ENCODE measurements at places on chromosomes 3 and 15.

DNA sequence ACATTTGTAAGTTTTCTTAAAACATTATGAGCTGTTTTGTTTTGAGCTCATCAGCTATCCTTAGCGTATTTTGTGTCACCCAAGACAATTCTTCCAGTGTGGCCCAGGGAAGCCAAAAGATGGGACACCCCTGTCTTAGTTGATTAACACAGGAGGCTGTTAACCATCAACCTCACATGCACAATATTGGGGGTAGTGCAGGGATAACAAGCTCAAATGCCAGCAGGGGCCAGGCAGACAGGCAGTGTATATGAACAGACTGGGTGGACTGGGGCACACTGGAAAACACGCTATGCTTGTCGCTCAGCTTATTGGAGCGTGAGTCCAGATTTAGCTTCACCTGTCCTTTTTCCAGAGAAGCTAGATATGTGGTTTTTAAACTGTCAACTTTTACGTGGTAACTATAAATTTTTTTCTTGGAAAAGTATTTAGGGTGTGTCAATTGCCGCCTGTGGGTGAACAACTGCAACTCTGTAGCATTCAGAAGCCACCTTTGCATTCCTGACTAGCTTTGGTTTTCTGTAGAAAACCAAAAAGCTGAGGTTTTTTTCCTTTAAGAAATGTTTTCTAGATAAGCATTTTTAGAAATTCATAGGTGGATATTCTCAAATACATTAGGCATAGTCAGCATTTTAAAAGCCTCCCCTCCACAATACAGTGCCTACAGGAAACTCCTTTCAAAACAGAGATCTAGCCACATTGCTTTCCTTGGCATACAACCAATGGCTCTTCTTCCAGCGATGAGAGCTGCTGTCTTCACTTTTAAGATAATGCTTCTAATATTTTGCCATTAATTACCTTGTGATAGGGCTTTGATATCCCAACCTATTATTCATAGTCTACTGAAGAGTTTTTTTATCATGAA lies 14.6 kb downstream of the PSMD6 start:
- no peak for DNase-seq

- no peak for DNase-seq
These were observed 532.1 kb upstream of the SEMA6D start for GRCh38 chr15:47184908-47185801.

DNA sequence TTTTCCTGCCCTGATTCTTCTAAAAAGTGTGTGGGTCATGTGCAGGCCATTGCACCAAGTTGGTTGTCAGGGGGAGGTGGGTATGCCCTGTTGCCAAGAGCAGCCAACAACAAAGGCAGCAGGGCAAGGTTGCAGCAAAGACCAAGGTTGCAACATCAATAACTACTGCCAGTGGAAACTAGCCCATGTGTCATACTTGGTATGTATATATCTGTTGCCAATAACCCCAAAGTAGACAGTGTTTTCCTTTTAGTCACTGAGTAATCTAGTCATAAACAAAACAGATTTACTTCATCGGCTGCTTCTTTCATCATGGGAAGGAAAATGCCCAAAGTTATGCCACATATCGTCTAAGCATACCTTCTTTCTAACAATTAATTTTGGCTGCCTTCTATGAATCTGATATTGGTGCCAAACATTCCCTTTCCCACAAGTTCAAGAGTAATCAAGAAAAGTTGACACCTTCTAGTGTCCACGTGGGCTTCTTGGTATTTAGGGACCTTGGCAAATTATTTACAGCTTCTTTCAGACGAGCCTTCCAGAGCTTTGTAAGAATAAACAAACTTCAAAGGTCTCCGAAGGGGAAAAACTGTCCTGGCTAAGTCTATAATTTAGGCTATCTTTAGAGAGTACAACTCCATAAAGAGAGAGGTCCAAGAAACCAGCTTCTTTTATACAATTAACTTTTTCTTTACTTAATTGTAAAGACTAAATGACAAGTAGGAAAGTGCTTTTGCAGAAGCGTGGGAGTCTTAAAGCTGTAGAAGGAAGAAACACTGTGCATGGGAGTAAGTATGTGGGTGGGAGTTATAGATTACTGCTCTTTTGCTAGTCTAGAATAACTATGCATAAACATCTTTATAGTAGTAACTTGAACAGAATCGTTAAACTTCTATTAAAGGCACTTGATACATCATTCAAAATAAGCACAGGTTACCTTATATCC lies 10.0 kb upstream of the MBNL1 start:
- DNase-seq = no peak

GRCh38 chr3:187400756-187401155 lies 32.6 kb downstream of the RTP4 start:
- DNase-seq = no peak

DNA sequence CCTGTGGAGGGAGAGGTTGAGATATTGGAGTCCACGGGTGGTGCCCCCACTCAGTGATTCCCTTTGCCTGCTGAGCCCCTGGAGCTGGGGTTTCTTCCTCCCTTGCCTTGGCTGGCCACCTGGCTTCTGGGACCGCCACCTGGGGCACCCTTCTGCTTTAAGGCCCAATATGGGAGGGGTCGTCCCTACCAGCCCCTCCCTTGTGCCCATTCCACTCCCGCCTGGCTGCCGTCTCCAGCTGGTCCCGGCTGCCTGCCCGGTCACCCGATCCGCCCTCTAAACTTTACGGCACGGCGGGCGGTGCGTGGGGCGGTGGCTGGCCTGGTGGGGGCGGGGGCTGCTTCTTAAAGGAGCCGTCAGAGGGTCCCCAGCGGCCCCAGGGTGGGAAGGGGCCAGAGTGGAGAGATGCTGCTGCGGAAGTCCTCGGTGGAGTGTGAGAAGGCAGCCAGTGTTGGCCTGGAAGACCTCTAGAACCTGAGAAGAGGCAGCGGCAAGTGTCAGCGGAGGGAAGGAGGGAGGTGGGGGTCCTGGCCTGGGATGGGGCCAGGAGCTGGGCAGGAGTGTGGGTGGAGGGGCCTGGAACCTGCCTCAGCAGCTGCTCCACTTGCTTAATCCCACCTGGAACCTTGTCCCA lies 1.6 kb upstream of the SEMA3B start:
- no peak for DNase-seq

GRCh38 chr3:17032407-17033034 lies 147.8 kb downstream of the PLCL2 start:
- no peak for DNase-seq

DNA sequence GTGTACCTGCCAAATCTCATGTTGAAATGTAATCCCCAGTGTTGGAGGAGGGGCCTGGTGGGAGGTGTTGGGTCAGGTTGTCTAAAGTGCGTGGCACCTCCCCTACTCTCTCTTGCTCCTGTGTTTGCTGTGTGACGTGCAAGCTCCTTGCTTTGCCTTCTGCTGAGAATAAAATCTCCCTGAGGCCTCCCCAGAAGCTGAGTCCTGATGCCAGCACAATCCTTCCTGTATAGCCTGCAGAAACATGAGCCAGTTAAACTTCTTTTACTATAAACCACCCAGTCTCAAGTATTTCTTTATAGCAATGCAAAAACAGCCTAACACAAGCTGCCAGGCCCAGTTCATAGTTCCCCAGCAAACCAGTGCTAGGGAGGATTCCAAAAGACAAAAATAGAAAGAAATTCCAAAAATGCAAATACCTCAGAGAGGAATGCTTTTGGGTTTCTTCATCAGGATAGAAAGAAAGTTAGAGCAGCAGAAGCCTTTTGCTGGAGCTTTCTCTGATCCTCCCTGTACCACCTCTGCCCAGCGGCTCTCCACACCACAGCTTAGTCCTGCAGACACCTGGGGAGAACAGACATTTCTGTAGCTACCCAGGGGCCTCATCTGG lies 25.9 kb upstream of the CDV3 start:
- no peak for DNase-seq

DNA sequence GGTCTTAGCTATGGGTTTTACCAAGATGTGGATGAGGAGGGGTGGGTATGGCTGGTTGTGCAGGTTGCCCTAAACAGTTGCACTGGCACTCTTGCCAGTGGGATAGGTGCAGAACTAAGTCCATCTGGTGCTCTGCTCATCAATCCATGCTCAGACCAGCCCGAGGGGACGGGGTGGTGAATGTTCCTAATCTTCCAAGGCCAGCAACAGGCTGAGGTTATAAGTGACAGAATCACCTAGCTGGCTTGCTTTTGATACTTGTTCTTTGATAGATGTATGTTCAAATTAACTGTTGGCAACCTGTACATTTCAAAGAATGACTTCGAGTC lies 53.5 kb upstream of the CCR2 start:
- DNase-seq = no peak

DNA sequence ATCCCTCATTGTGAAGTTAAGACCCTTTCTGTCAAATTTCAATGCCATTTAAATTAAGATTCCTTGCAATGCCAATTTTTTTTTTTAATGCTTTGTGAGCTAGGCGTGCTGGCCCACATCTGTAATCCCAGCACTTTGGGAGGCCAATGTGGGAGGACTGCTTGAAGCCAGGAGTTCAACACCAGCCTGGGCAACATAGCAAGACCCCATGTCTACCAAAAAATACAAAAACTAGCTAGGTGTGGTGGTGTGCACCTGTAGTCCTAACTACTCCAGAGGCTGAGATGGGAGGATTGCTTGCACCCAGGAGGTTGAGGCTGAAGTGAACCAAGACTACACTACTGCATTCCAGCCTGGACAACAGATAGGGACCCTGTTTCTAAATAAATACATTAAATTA lies 5.6 kb upstream of the SH3BP5 start:
- no peak for DNase-seq

DNA sequence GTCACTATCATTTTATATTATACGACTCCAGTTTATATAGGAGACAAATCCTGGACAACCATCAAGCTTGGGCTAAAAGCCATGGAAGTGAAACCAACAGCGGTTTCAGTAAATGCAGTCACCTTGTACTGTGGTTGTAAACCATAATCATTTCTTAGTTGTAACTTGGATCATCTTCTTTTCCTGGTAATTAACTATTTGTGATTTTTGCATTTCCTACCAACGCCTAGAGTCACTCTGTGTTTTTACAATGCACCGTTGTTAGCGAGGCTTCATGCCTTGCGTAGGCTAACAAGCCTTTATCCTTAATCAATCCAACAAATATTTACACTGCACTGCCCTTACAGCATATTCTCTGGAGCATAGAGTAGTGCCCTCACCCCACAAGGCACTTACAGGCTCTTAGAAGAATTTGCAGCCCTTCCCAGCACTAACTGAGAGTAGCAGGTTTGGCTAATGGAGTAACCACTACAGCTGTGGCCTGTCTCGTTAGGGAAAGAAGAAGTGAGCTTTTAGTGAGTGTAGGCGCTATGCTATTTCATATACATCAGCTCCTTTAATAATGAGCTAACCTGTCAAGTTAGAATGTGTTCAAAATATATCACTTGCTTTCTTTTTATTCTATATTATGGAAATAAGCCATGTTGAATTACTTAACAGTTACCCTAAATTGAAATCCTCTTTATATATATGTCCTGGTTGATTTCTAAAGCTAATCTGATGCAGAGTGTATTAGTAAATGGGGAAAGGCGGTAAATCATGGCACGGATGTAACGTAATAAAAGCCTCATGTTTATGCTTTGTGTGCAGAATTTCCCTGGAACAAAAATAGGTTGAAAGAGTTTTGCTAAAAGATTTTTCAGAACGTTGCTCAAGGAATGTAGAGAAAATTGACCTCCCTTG lies 62.8 kb downstream of the ABHD2 start:
- no peak for DNase-seq

GRCh38 chr3:196055240-196055639 lies 26.6 kb downstream of the TFRC start:
- DNase-seq = no peak
